T-helper 1 cell treated with Interleukin-12 subunit alpha and Interleukin-12 subunit beta and Interleukin-4 antibody, amounts not matched to agents 30 ng/mL and 1 ng/mL, for 36 hours (primary cell): ENCODE measurements at places on chromosomes 6 and 20. TPM values are rescaled to one million over a fixed set of nuclear protein-coding genes. Genes with fewer than 3 reads are reported as not detected.

CARMIL1 gene
- 1.9 and 2.1 TPM in 2 replicates for total RNA-seq

NTSR1 gene
- total RNA-seq = not detected in 2 replicates

SMIM26 gene
- total RNA-seq = 46.8 and 49.3 TPM in 2 replicates

MCHR2 gene
- total RNA-seq = not detected in 2 replicates

ADAM33 gene
- total RNA-seq = not detected in 2 replicates

CLDN20 gene
- not detected in 2 replicates for total RNA-seq

PAK5 gene
- total RNA-seq = not detected in 2 replicates
